Upper lobe of right lung (tissue), 1 donor: ENCODE measurements at places on chromosomes 4 and X. TPM values are rescaled to one million over a fixed set of nuclear protein-coding genes. Genes with fewer than 3 reads are reported as not detected.

Gene ASB5
- total RNA-seq, result not detected

Gene ANXA10
- total RNA-seq, result not detected

Gene ATP1B4
- total RNA-seq, result not detected

Gene STATH
- not detected for total RNA-seq

DNA sequence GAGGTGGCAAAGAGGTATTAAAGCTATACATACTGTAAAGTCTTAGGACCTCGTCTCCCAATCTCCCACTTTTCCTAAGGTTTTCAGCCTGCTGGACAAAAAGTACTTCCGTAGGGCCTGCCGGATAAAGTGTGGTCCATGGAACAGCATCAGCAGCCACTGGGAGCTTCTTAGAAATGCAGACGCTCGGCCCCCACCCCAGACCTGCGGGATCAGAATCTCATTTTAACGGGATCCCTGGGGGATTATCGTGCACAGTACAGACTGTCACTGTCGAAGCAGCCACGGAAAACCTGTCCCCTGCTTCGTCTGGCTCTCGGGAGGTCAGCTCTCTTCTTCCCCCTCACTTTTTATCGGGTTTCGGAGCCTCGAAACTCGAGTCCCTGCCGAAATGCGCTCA, 802 bp downstream of the ADGRG2 start:
- H3K4me3 ChIP-seq, result peak overlapping the region; percentile 43
- DNase-seq, result no peak
- H3K4me1 ChIP-seq, result no peaks in the 10 kb centered on the region
- H3K27ac ChIP-seq, result no peak overlapping the region
- H3K36me3 ChIP-seq, result no peaks in the 10 kb centered on the region
- H3K27me3 ChIP-seq, result no peaks in the 10 kb centered on the region

DNA sequence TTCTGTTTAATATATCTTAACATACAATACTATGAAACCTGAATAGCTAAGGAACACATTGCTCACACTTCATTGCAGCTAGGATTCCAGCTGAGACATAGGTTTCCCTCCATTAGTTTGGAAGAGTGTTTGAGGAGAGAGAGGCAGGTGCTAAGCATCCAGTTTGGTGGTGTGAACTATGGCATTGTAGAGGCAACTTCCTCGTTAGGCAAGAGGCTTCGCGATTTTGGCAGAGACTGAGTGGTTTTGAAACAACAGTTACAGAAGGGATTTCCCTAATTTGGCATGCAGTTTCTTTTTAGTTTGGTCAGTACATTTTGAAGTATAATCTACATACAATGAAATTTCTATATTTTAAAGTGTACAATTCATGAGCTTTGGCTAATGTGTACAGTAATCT, 117.1 kb upstream of the BMP3 start:
- no peak overlapping the region for H3K27ac ChIP-seq
- H3K36me3 ChIP-seq, result no peaks in the 10 kb centered on the region
- no peaks in the 10 kb centered on the region for H3K27me3 ChIP-seq
- no peak overlapping the region for H3K4me3 ChIP-seq
- H3K4me1 ChIP-seq, result no peaks in the 10 kb centered on the region

GRCh38 chrX:3549411-3549911, 164.0 kb downstream of the PRKX start:
- H3K27me3 ChIP-seq, result no peaks in the 10 kb centered on the region
- H3K4me1 ChIP-seq, result no peaks in the 10 kb centered on the region
- no peak overlapping the region for H3K27ac ChIP-seq
- H3K36me3 ChIP-seq, result no peaks in the 10 kb centered on the region
- H3K4me3 ChIP-seq, result peak overlapping the region; percentile 10

DNA sequence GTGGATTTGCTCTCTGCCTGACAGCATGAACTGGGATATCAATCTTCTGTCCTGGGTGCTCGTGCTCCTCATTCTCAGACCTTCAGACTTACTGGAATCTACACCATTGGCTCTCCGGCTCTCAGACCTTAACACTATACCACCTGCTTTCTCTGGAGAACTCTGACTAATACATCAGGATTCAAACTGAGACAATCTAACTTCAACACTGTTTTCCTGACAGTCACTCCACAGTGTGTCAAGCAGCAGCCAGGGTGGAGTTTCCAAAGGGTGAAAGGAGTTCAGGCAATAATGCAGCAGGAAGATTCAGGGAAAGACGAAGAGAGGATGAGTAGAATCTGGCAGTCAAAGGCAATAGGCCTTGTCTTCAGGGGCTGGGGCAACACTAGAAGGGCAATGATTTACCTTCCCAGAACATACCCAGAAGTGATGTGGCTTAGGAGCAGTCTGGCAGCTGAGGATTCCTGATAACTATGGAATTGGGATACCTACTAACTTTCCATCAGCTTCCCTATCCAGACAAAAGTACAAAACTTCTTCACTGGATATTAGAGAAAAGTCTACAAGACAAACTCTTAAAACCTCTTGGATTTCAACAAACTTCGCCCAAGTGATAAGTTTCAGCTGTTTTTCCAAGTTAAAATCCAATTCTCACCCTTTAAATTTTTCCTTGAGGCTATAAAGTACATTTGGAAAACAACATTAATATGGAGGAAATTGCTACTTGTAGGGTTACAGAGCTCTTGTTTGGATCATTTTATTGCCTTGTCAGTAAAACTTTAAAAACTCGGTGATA, 58.4 kb upstream of the SLIT2 start:
- no peaks in the 10 kb centered on the region for H3K27me3 ChIP-seq
- H3K36me3 ChIP-seq, result no peaks in the 10 kb centered on the region
- no peak overlapping the region for H3K4me3 ChIP-seq
- peaks cover 13% of the 10 kb centered on the region for H3K4me1 ChIP-seq

GRCh38 chr4:80390178-80390577, 54.6 kb downstream of the CFAP299 start:
- no peaks in the 10 kb centered on the region for H3K4me1 ChIP-seq
- H3K36me3 ChIP-seq, result no peaks in the 10 kb centered on the region
- H3K27ac ChIP-seq, result no peak overlapping the region
- no peak overlapping the region for H3K4me3 ChIP-seq
- no peak for DNase-seq
- H3K27me3 ChIP-seq, result no peaks in the 10 kb centered on the region

DNA sequence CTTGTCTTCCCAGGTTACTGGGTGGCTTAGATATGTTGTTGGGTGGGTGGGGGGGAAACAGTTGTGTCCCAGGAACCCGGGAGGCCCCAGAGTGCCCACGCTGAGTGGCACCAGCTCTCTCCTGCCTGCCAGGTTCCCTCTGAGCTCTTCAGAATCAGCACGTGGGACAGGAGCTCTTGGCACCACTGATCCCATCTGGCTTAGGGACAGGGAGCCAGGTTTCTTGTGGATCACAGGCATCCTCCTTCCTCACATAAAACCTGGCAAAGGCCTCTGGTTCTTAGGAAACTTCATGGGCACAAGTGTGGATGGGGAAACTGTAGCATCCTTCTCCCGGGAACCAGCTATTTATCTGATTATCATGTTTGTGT, 3.4 kb downstream of the GPR78 start:
- H3K36me3 ChIP-seq, result no peaks in the 10 kb centered on the region
- H3K27me3 ChIP-seq, result peaks cover 53% of the 10 kb centered on the region
- no peak overlapping the region for H3K27ac ChIP-seq
- DNase-seq, result peak; percentile 53
- H3K4me1 ChIP-seq, result no peaks in the 10 kb centered on the region
- H3K4me3 ChIP-seq, result no peak overlapping the region

GRCh38 chr4:8026453-8026852, 86.8 kb upstream of the AFAP1 start:
- DNase-seq, result no peak
- no peak overlapping the region for H3K4me3 ChIP-seq
- H3K27me3 ChIP-seq, result no peaks in the 10 kb centered on the region
- no peaks in the 10 kb centered on the region for H3K36me3 ChIP-seq
- no peaks in the 10 kb centered on the region for H3K4me1 ChIP-seq

DNA sequence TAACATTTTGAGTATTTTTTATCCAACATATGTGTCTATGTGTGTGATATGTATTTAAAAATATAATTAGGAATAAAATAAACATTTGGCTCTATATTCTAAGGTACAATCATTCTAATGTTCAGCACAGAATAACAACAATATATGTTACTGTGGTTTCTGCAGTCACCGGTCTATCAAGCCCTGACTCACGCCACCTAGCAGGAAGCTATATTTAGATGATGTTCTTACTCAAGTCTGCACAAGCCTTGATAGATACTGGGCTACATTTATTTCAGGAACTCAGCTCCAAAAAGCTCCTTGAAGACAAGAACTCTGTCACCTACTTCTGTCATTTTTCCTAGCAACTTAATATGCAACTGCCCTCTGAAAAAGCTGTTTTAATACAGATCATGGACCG, 152.0 kb upstream of the FTHL17 start:
- H3K4me3 ChIP-seq, result no peak overlapping the region
- H3K27me3 ChIP-seq, result no peaks in the 10 kb centered on the region
- H3K27ac ChIP-seq, result no peak overlapping the region
- no peak for DNase-seq
- H3K36me3 ChIP-seq, result no peaks in the 10 kb centered on the region

DNA sequence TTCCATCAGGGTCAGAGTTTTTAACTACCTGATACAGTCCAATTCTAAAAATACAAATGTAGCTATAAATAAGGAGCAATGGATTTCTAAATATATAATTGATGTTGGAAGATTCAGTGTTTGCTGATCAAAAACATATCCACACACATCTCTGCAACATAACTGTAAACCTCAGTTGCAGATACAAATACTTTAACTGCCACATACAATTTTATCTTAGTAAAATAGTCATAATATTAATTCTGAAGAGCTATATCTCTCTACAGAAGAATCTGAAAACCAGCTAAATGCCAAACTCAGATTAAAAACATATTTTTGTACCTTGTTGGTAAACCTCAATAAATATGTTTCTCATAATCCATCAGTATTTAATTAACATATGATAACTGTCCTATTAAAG, 674.3 kb upstream of the INTU start:
- H3K27ac ChIP-seq, result no peak overlapping the region
- H3K36me3 ChIP-seq, result no peaks in the 10 kb centered on the region
- no peaks in the 10 kb centered on the region for H3K27me3 ChIP-seq
- no peaks in the 10 kb centered on the region for H3K4me1 ChIP-seq
- no peak overlapping the region for H3K4me3 ChIP-seq

GRCh38 chr4:15777697-15778288, 335 bp upstream of the CD38 start:
- DNase-seq, result no peak
- no peak overlapping the region for H3K27ac ChIP-seq
- peak overlapping the region; percentile 56 for H3K4me3 ChIP-seq
- no peaks in the 10 kb centered on the region for H3K27me3 ChIP-seq

DNA sequence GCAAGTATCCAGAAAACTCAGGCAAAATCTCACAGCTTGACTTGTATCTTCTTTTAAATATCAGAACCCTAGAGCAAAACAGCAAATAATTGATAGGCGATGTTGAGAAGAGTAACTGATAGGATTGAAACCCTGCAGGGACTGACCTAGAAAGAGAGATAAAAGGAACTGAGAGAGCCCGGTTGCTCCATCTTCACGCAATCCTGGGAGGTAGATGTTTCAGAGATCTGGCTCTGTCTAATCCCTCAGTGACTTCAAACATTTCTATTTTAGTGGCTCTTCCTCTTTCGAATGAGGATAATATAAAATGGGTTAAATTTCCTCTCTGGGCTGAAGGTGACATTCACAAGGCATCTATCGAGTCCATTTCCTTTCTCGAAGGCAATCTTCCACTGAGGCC, 39.3 kb upstream of the RPL34 start:
- DNase-seq, result no peak
- no peaks in the 10 kb centered on the region for H3K27me3 ChIP-seq
- no peaks in the 10 kb centered on the region for H3K4me1 ChIP-seq
- H3K4me3 ChIP-seq, result no peak overlapping the region

DNA sequence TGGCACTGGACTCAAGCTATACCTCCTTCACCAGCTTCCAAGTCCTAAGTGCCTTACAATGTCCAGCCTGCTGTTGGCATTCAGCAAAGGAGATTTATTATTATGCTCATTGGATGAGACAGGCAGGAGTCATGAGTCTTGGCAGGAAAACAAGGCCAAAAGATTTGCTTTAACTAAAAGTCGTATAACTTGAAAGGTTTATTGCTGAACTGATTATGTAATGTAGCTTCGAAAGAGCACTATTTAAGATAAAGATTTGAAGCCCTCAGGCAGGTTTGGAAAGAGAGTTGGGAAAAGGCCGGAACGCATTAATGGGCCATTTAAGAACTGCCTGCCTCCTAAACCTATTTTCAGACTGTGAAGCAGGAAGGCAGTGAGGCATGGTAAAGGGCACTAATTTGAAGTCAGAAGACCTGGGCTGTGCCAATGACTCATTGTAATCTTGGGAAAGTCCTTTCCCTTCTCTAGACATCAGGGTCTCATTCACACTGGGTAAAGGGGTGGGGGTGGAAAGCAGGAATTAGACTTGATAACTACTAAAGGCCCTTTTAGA, 280.5 kb upstream of the EDA2R start:
- H3K4me3 ChIP-seq, result no peak overlapping the region
- no peak overlapping the region for H3K27ac ChIP-seq
- H3K27me3 ChIP-seq, result no peaks in the 10 kb centered on the region
- H3K36me3 ChIP-seq, result no peaks in the 10 kb centered on the region

DNA sequence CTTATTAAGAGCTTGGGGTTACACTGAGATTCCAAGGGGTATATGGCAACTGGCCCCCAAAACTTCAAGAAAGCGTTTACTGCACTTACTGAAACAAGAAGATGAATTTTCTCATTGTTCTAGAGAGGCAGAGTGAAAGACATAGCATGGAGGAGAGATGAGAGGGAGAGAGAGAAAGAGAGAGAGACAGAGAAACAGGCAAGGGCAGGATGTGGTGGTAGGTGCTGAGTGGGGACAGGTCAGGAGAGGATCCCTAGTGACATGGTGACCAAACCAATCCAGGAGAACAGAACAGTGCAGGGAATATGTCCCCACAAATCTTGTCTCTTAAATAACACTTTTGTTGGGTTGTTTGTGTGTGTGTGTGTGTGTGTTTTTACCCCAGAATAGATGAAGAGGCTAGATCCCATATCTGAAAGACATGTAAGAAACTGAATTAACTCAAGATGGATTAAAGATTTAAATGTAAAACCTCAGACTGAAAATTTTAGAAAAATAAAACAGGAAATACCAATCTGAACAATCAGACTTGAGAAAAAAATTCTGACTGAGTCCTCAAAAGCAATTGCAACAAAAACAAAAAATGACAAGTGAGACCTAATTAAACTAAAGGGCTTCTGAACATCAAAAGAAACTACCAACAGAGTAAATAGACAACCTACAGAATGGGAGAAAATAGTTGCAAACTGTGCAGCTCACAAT, 202.2 kb downstream of the QDPR start:
- no peaks in the 10 kb centered on the region for H3K36me3 ChIP-seq
- no peaks in the 10 kb centered on the region for H3K27me3 ChIP-seq

DNA sequence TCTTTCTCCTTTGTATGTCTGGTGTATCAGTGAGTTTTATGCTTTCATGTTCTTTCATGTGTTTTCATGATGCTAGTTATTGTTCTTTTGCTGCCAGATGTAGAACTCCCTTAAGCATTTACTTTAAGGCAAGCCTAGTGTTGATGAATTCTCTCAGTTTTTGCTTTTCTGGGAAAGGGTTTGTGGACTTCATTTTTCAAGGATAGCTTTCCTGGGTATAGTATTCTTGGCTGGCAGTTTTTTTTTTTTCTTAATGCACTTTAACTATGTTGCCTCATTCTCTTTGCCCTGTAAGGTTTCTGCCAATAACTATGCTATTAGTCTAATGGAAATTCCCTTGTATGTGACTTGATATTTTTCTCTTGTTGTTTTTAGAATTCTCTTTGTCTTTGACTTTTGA, 77.1 kb downstream of the GPAT3 start:
- H3K4me3 ChIP-seq, result no peak overlapping the region
- H3K36me3 ChIP-seq, result no peaks in the 10 kb centered on the region
- no peak for DNase-seq
- H3K27me3 ChIP-seq, result no peaks in the 10 kb centered on the region
- H3K4me1 ChIP-seq, result no peaks in the 10 kb centered on the region
- H3K27ac ChIP-seq, result no peak overlapping the region
